ENCODE measurements at places on chromosomes 7 and 10.

DNA sequence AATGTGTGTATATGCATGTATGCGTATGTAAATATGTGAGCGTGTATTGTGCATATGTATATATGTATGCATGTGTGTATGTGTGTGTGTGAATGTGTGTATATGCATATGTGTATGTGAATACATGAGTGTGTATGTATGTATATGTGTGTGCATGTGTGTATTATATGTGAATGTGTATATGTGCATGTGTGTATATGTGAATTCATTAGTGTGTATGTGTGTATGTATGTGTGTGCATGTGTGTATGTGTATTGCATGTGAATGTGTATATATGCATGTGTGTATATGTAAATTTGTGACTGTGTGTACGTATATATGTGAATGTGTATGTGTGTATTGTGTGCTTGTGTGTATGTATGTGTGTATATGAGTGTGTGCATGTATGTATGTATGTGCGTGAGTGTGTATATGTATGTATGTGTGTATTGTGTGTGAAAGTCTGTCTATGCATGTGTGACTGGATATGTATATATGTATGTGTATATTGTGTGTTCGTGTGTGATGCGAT is 455.9 kb downstream of the TYW1 start:
- DNase-seq: no peak

- DNase-seq: no peak
Observed at GRCh38 chr7:90788052-90788451, 191.9 kb downstream of the CDK14 start.

DNA sequence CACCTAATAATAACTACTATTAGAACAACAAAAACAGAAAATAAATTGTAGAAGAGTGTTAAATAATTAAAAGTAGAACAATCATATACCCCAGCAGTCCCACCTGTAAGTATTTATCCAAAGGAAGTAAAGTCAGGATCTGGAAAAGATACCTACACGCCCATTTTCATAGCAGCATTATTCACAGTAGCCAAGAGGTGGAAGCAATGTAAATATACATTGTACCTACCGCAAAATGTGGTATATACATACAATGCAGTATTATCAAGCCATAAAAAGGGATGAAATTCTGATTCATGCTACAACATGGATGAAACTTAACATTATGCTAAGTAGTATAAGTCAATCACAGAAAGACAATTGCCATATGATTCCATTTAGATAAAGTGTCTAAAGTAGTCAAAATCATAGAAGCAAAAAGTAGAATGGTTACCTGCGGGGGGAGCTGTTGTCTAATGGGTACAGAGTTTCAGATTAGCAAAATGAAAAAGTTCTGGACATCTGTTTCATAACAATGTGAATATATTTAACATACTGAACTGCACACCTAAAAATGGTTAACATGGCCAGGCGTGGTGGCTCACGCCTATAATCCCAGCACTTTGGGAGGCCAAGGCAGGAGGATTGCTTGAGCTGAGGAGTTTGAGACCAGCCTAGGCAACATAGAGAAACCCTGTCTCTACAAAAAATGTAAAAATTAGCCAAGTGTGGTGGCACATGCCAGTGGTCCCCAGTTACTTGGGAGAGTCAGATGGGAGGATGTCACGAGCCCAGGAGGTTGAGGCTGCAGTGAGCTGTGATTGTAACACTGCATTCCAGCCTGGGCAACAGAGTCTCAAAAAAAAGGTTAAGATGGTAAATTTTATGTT is 6.0 kb upstream of the TMED4 start:
- peak; percentile 71 for DNase-seq

- no peak for DNase-seq
Observed at GRCh38 chr10:36050763-36051499, 408.8 kb upstream of the FZD8 start.

DNA sequence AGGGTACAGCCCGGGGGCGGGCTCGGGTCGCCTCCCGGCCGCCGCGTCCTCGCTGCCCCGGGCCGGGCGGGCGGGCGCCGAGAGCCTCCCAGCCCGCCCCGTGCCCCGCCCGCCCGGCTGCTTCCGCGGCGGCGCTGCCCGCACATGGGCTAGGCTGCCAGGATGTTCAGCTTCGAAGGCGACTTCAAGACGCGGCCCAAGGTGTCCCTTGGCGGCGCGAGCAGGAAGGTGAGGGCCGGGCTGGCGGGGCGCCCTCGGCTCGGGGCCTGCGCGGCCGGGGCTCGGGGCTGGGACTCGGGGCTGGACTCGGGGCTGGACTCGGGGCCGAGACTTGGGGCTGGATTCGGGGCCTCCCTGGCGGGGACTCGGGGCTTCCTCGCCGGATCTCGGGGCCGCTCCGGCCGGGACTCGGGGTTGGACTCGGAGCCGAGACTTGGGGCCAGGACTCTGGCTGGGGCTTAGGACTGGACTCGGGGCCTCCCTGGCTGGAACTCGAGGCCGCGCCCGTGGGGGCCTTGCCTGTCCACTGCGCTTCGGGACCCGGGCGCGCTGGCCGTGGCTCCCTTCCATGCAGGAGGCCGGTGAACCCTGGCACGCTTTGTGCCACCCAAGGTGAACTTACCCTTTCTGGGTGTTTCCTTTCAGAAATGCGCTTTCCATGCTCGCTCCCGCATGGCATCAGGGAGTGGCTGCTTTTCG is 534 bp downstream of the UBE3C start:
- peak; percentile 51 for DNase-seq

GRCh38 chr10:45444022-45444421 is 70.0 kb downstream of the ALOX5 start:
- no peak for DNase-seq

DNA sequence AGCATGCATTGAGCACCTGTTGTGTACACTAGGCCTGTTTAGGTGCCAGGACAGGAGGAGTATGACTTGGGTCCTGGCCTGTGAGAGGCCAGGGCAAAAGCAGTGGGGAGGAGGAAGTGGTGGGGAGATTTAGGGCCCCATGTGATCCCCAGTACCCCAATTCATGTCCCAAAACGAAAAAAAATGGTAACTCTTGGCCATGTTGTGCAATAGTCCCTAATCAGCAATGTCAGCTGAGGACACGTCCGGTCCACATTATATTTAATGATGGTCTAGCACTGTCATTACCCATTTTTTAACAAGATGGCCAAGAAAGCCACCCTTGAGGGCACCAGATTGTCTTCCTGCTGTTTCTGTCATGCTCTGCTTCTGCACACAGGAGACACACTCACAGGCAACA is 142.0 kb upstream of the RET start:
- no peak for DNase-seq

GRCh38 chr7:29424984-29425309 is 138.7 kb upstream of the PRR15 start:
- DNase-seq: no peak

DNA sequence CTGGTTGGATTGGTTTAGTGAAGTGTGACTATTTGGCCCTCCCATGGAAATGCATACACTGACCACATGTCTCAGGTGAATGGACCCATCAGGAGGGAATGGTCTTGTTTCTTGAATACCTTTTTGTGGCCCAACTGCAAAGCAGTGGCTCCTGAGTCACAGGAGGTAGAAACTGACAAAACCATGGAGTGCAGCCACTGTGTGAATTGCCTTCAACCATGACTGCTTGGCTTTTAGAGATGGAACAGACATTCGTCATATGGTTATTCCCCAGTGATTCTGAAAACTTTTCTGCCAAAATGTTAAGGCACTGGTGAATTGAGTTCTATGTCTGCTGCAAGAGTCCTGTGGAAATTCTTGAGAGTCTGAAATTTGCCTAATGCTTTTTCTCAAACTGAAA is 64.7 kb downstream of the CDK14 start:
- DNase-seq: no peak

DNA sequence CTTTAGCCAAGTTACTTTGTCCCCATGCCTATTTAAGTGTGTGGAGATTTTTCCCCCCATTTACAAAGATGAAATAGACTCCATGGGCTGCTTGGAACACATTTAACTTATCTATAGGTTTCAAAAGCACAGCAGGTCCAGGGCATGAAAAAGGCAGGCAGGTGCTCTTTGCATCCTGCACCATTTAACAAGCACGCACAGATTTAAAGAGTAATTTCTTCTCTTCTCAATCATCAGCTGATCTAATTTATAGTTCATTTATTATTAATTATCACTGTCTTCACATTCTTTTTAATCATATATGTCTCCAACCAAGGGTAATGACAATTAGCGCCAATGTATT is 156.8 kb downstream of the CACNA2D1 start:
- DNase-seq: no peak

DNA sequence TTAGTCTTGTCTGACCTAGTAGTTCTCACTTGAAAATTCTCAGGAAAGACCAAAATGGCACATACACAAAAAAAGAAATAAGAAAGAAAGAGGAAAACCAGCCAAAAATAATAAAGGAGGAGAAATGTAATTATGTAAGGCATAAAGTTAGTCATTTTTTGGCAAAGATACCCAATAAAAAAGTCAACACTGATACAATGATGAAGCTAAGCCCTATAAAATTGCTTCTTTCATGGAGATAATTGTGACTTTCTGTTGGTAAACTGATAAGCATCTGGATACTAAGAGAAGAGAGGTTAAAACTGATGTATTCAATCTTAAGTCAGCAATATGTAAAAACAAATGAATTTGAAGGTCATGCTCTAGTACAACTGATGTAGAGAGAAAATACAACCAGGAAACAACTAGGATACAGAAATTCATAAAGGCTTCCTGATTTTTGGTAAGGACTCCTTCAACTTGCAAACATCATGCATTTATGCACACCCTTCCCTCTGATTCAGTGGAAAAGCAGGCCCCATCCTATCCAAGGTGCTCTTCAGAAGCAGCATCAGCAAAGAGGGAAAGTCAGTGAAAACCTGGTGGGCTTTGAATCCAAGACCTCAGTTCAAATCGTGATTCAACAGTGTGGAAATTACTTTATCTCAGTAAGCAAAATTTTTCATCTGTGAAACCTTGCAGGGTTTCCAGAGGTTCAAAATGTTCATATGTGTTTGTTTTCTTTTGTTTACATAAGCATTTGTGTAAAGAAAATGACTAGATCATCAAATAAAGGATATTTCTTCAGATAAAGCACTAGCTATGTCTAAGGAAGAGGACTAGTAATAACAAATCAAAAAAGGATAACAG is 32.6 kb downstream of the IMMP2L start:
- no peak for DNase-seq

- DNase-seq: no peak
Observed at GRCh38 chr7:1919539-1920265, 249.6 kb downstream of the ELFN1 start.

GRCh38 chr10:65040796-65041195 is 1519.6 kb downstream of the REEP3 start:
- DNase-seq: no peak

DNA sequence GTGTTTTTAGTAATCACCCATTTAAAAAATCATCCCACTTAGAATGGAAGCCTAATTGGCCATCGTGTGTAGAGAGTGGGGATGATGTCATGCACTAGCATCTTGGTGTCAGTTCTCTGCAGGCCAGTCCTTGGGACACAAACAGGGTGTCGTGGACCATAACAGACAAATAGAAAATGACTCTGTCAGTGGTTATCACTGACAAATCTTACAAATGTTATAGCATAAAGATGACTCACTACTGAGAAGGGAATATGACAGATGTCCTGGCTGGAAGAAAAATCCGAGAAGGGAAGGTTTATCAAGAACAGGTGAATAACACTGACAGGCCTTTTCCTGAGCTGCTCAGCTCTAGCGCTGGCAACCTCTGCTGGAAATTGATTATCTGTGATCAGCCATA is 10.6 kb downstream of the CABCOCO1 start:
- no peak for DNase-seq

GRCh38 chr7:4805110-4805983 is 29.9 kb downstream of the AP5Z1 start:
- DNase-seq: no peak

DNA sequence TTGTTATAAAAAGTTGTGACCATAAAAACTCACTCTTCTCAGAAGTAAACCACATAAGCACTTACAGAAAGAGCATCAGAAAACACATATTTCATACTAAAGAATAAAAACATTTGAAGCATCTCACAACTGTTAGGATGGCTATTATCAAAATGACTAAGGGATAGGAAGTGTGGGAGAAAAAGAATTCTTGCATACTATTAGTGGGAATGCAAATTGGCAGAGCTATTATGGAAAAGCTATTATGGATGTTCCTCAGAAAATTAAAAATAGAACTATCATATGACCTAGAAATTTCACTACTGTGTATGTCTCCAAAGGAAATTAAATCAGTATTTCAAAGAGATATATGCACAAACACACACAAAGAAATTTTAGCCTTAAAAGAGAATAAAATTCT is 25.2 kb upstream of the POT1 start:
- DNase-seq: no peak

GRCh38 chr10:66792441-66792840 is 133.4 kb upstream of the LRRTM3 start:
- no peak for DNase-seq

DNA sequence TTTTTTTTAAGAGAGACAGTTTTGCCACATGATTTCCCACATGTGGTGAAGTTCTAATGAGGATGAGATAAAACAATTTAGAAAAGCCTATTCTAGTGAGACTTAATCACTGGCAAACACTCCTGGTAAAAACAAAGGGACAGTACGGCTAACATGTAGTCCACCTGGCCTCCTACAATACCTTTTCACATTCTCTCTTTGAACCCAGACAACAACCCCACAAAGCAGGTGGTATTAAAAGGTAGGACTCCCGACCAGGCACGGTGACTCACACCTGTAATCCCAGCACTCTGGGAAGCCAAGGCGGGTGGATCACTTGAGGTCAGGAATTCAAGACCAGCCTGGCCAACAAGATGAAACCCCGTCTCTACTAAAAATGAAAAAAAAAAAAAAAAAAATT is 12.4 kb downstream of the PARD3 start:
- no peak for DNase-seq

- no peak for DNase-seq
Observed at GRCh38 chr7:155464948-155465739, 7.2 kb downstream of the EN2 start.

DNA sequence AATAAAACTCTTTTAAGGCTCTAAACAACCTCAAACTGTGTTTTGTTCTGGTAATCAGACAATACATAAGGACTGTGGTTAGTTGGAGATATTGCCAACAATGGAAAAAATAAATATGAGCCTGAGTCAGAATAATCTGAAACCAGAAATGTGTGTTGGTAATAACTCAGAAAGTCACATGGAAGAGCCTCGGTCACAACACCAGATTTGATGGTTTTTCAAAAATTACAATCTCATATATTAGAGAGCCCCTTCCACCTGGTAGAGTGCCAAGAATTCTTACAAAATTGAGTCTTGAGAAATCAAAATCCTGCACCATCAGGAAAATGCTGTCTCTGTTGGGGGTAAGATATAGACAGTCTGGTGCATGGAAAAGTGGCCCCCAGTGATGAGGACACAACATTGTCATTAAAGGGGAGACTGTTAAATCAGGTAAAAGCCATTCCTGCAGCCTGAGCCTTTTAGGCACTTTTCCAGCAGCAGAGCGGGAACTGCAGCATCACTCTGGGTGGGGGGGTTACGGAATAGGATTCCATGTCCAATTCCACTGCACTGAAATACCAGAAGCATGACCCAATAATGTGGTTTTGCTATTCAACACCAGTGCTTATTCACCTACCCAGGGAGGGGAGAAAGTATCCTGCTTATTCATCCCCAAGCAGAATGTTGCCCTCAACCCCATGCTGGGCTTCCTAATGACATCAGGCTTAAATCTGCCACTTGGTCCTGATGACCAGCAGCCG is 9.5 kb upstream of the ADAM12 start:
- no peak for DNase-seq

Data from stimulated activated CD4-positive, alpha-beta T cell treated with anti-CD3 and anti-CD28 coated beads, Interleukin-4, amount 100 ng/mL, for 24 hours (primary cell).